ENCODE measurements at places on chromosomes 5 and 9.
A peak's percentile ranks its signal among the peaks of the same experiment; 100 is the strongest.

DNA sequence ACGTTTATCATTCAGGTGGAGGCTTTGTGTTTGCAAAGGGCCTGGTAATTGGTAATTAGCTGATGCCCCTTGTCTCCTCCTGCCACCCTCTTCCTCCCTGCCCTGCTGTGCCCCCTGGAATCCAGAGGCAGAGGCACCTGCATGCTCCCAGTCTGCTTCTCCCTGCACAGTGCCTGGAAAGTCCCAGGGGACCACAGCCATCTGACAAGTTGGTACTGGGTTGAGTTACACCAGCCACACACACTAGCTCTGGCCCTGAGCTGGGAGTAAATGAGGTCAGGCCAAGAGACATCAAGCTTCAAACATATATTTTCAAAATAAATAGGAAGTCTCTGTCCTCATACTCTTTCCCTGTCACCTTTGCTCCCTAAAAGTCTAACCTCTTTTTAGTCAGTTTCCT is 56.3 kb downstream of the INSYN2B start:
- DNase-seq = no peak

- no peak for DNase-seq
Observed at GRCh38 chr5:131533836-131534235, 101.2 kb downstream of the RAPGEF6 start.

DNA sequence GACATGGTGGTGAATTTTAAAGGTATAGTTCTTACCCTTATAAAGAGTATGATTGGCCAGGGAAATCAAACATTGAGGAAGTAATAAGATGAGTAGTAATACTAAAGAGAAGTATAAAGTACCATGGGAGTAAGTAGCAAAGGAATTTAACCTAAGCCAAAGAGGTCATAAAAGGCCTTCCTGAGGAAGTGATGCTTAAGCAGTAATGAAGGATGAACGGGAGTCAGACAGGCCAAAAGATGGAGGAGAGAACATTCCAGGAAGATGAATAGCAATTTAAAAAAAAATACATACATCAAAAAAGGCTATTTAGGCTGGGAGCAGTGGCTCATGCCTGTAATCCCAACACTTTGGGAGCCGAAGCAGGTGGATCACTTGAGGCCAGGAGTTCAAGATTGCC is 29.0 kb downstream of the KLHL3 start:
- DNase-seq = no peak

DNA sequence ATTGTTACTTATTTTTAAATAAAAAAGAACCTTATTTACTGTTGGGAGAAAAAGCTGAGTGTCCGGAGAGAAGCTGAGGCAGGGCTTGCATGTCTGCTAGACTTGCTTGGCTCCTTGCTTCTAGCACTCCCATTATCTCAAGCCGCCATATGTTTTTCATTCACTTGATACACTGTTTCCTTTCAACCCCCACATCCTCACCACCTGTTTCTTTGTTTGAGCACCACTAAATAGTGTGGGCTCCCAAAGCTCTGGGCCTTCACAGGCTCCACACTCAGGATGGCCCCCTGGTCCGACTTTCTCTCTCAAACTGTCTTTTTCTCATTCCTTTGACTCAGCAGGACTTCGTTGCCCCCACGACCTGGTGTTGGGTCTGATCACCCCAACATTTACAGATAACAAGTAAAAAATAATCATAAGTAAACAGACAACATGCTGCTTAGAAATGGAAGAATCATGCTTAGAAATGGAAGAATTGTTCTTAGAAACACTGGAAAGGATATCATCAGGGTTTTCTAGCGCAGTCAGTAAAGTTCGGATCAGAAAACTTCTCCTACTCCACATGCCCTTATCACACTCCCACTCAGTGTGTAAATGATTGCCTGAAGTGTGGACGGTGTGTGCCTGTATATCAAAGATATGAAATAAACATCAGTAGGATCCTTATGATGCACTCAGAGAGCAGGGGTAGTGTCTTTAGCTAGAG is 58.5 kb downstream of the APTX start:
- peak; percentile 17 for DNase-seq

GRCh38 chr9:75927356-75927755 is 36.9 kb downstream of the PCSK5 start:
- DNase-seq = no peak

- DNase-seq = no peak
Observed at GRCh38 chr5:33287242-33287641, 153.5 kb upstream of the TARS1 start.

DNA sequence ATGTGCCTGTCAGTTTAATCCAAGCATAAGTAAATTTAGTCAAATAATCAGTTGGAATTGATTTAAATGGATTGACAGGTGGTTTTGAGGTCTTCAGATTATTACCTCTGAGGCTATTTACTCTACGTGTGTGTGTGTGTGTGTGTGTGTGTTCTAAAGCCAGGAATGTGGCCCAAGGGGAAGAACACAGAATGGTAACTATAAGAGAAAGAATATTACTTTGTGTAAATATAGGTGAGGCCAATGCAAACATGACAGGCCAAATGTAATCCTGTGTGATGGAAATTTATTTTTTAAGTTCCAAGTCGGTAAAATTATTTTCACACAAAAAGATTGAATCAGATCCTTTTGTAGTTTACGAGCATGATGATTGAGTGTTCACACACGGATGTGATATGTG is 390.0 kb downstream of the PLK2 start:
- DNase-seq = no peak

DNA sequence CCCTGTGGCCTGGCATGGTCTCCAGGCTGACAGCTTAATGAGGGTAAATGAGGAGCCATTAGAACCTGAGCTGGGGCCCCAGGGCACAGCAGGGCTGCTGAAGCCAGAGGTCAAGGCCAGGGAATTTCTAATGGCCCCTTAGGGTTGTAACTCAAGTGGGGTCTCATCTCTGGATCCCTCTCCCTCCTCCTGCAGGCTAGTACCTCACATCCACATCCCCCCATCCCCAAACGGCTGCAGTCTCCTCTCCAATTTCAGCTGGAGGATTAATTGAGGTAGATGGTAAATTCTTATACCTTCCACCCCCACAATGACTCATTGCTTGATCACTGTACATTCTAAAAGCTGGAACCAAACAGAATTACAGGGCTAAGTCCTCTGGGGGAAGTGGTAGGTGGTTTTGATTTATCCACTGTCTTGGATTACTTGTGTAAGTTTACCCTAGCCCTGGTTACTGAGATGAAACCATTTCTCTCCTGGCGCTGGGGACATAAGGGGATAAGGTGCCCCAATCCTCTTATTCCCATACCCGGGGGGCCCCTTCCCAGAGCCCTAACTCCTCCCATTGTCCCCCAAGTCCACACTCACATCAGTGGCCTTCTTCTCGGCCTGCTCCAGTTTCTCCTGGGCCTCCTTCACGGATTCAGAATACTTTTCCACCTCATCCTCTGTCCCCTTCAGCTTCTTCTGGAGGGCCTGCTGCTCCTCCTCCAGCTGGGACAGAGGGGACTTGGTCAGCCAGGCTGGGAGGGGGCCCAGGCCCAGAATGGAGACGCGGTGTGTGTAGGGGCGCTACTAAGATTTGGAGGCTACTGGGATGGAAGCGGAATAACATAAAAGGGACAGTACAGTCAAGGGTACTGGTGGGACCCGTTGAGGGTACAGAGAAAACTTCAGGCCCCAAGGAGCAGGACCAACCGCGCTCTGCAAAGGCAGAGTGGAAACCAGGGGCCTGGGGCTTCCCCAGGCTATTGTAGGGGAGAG is 875 bp downstream of the TPM2 start:
- no peak for DNase-seq

- DNase-seq = peak; percentile 88
Observed at GRCh38 chr9:34547960-34548611, 25.3 kb upstream of the ENHO start.

DNA sequence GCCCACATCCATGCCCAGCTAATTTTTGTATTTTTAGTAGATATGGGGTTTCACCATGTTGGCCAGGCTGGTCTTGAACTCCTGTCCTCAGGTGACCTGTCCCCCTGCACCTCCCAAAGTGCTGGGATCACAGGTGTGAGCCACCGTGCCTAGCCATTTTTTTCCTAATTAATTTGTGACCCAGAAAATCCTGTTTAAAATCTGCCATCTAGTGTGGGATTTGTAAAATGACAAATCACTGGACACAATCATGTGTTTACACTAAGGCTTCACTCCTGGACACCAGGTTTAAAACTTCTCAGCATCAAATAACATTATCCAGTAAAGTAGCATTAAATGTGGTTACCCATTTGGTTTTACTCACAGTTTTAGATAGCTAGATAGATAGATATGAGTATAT is 18.6 kb upstream of the KDM4C start:
- no peak for DNase-seq

GRCh38 chr5:151347369-151347768 is at the start of gene SLC36A2:
Gene SLC36A2 (minus strand): TSS chr5:151347559. CDS start chr5:151347460, 99 bp downstream.
- no peak for DNase-seq

DNA sequence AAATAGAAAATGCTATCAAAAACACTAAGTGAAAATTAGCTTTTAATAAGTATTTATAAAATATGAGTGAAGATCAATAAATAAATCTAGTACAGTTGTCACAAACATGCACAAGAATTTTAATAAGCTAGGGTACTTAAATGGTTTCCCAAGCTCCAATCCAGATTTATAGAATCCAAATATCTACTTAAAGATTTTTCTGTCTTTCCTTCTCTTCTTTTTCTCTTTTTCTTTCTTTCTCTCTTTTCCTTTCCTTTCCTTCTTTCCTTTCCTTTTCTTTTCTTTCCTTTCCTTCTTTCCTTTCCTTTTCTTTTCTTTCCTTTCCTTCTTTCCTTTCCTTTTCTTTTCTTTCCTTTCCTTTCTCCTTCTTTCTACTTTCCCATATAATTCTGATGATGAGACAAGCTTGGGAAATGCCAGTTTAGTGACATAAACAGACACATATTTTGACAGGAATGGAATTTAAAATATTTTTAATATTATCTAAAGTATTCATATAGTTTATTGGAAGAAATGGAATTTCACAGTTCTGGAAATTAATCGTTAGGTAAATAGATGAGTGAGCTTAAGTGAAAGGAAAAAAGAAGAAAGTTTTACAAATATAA is 832.8 kb downstream of the NR2F1-AS1 start:
- no peak for DNase-seq

DNA sequence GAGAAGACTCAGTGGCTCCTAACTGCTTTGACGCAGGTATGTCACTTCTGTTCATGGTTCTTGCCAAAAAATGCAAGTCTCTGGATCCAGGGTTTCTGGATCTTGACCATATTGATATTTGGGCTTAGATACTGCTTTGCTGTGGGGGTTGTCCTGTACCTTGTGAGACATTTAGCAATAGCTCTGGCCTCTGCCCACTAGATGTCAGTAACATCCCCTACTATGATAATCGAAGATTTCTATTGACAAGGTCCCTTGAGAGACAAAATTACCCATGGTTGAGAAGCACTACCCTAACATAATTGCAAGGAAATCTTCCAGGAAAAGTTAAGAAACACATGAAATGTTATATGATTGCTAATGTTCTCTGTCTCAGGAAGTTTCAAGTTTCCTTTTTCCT is 285.4 kb downstream of the TMEM232 start:
- peak; percentile 30 for DNase-seq

DNA sequence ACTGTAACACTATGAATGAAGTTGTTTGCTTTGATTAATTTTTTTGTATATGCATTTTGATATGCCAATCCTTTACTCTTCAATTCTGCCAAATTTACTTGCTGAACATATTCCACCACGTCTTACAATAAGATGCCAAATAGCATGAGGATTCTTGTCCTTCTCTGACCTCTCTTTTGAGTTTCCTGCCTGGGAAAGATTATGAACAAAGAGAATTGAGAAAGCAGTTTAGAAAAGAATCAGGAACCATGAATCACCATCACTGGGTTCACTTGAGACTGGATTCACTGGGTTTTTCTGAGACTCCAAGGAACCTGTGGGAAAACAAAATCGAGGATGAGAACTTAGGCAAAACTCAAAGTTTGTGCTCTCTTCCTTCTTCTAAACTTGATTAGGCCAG is 256.5 kb downstream of the CETN3 start:
- no peak for DNase-seq

DNA sequence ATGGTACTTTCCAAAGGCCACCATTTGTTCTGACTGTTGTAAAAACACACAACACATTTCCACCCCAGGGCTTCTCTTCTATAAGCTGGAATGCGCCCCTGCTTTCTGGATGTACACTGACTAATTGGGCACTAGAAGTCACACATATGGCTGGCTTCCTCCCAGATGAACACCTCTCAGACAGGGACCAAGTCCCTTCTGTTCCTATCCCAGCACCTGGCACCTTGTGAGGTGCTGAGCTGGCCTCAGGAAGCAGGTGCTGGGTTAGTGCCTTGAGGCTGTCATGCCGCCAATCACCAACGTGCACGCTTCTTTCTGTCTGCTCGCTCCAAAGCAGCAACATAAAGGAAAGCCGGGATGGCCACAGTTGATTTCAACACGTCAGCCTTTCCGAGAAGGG is 93.2 kb downstream of the FSTL4 start:
- no peak for DNase-seq

- no peak for DNase-seq
Observed at GRCh38 chr9:104092875-104093600, 1.1 kb upstream of the SMC2 start.

DNA sequence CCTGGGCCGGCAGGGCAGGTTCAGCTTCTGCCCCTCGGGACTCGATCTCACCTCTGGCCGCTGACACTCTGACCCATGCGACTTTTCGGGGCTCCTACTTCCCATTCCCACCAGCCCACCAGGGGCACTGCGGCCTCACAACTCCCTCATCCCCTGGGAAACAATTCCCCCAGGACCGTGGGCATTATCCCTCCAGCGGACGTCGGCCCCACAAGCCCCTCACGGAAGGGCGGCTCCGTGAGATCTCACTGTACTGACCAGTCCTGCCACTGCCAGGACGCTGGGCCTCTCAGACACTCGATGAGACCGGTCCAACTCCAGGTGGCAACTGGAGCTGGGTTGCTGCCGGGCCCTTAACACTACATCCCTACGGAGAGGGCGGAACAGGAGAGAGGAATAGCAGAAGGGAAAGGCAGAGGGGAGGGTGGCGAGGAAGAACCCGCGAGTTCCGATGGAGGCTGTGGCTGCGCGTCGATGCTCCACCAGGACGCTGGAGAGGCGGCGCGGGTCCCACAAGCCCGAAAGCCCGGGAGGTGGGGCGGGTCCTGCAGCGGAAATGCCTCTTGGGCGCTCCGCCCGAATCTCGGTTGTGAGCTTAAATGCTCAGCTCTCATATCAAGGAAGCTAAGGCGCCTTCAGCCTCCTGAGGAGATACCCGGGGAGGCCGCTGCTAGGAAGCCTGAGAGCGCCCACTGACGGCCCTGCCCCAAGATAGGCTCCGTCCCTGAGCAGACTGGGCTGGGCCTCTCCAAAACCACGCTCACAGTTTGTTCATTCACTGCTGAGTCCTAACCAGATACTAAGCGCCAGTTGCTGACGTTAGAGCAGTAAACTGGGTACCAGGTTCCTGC is 36.3 kb downstream of the VCP start:
- DNase-seq = no peak

DNA sequence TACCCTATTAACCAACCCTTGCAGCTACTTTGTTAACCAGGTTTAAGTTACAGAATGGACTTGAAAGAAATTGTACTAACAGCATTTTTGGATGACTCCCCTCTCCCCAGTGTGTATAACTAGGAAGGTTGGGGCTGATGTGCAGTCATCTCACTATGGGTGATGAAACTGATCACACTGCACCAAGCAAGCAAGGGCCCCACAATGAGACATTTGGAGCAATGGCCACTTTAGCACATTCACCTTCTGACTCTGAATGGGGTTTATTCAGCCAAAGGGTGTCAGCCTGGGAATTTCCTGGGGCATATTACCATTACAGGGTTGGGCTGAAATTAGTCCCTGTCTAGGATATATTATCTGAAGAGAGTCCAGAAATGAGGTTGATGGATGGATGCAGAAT is 18.7 kb upstream of the CYFIP2 start:
- no peak for DNase-seq

- DNase-seq = no peak
Observed at GRCh38 chr5:30387974-30388632, 805.4 kb upstream of the CDH6 start.

GRCh38 chr9:87507576-87507975 is 9.9 kb downstream of the DAPK1 start:
- no peak for DNase-seq
